ENCODE measurements at places on chromosomes 5 and 9.

GRCh38 chr5:149172261-149172660 lies 31.0 kb downstream of the ABLIM3 start:
- DNase-seq, result no peak

GRCh38 chr5:80125022-80125961 lies 90.1 kb downstream of the THBS4 start:
- no peak for DNase-seq

- DNase-seq, result no peak
Measured at GRCh38 chr5:67030289-67031056, 166.1 kb downstream of the CD180 start.

DNA sequence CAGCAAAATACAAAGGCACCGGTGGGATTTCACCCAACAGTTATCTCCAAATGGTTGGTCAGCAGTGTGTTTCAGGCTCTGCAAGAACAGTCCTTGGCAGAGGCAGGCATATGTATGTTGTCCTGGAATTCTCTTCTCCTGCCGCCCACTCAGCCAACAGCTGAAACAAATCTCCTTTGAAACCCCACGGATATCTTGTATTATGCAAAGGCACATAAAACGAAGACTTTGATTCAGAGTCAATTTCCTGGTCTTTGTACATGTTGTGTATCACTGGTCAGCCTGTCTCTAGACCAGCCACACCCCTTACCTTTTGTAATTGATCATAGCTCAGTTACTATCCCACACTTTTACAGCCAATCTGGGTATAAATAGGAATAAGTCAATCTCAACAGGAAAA lies 29.2 kb downstream of the FREM1 start:
- no peak for DNase-seq

GRCh38 chr5:67015541-67016191 lies 180.9 kb downstream of the CD180 start:
- DNase-seq, result no peak

- DNase-seq, result no peak
Measured at GRCh38 chr5:107195890-107196395, 474.8 kb downstream of the EFNA5 start.

DNA sequence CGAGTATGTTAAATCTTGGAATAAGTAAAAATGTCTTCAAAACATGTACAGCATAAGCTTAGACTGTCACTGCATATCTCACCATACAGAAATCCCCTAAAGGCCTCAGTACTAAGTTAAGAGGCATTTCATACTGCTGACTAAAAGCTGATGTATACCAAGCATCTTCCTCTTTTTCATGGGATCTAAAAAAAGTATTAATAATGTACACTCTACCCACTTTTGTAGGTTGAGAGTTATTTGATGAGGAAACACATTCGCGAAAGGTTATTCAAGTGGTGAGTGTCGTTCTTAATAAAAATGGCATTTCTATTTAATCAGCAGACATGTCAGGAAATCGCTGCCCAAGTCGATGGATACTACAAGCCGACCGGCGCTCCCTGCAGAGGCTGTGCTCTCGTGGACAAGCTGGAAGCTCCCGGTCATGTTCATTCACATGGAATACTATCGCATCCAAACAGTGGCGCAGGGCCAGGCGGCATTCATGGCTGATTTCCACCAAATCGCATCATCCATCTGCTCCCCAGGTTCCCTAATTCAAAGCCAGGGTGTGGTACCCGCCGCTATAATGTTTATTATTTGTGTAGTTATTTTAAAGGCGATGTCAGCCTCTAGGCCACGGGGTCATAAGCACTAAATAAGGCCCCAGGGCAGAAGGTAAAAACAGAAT lies 724 bp downstream of the SGTB start:
- peak; percentile 17 for DNase-seq

DNA sequence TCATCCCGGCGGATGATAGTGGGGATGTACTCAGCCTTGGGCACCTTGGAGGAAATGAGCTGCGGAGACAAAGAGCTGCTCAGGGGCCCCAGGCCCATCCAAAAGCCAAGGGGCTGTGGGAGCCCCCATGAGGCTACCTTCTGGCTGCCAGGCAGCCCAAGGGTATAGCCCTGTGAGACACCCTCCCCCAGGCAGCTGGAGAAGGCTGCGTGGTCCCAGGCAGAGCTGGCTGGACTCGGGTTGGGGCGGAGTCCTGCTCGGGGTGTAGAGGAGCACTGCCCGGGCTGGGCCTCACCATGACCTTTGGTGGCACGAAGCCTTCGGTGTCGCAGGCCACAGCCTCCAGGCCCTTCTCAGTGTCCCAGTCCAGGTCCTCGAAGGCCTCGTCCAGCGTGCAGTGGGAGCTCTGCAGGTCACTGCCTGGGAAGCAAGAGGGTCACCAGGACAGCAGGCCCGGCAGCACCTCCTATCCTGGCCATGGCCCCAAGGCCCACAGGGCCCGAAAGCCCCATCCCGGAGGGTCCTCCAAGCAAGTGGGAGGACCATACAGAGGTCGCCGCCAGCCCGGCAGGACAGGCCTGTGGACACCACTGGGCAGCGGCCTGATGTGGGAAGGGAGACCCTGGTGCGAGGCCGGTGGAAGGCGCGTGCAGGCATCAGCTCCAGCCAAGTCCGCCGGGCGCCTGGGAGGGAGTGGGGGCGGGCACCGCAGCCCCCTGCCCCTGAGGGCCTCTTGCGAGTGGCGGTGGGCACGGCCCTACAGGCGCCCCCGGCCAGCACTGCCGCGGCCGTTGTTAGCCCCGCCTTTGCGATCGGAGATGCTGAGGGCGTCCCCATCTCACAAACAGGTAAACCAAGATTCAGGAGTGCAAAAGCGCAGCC lies 6.1 kb downstream of the NSMF start:
- DNase-seq, result peak; percentile 24

- DNase-seq, result no peak
Measured at GRCh38 chr9:107312376-107313050, 29.4 kb downstream of the RAD23B start.

- no peak for DNase-seq
Measured at GRCh38 chr5:37495668-37496347, 116.7 kb downstream of the WDR70 start.

- DNase-seq, result no peak
Measured at GRCh38 chr9:70112981-70113380, 69.3 kb downstream of the MAMDC2 start.

- peak; percentile 70 for DNase-seq
Measured at GRCh38 chr5:177309351-177310191, 2.1 kb downstream of the MXD3 start.

- DNase-seq, result no peak
Measured at GRCh38 chr9:29769019-29769418, 2195.7 kb upstream of the C9orf72 start.

GRCh38 chr5:179762079-179762780 lies 29.6 kb downstream of the MAML1 start:
- DNase-seq, result no peak

GRCh38 chr5:74241751-74242140 lies 398.8 kb downstream of the ENC1 start:
- no peak for DNase-seq

DNA sequence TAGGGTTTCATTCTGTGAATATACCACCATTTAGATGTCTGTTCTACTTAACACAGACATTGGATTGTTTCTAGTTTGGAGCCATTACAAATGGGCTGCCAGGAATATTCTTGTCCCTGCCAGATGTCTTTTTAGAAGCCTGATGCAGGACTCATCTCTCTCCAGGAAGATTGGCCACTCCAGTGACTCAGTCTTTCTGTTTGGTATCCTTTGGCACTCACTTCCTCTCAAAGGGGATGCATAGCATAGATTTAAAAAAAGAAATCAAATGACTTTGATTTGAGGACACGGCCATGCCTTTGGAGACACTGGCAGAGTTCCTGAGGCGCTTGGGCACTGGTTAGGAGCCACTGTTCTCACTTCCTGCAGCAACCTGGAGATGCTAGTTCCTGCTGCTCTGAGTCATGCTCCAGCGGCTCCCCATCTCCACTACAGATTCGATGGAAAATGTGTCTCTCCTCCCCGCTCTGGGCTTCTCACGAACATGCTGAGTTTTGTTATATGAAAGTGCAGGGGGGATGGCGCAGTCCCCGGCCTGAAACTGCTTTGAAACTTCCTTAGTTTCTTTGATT lies 3.5 kb upstream of the ZNF366 start:
- DNase-seq, result no peak

DNA sequence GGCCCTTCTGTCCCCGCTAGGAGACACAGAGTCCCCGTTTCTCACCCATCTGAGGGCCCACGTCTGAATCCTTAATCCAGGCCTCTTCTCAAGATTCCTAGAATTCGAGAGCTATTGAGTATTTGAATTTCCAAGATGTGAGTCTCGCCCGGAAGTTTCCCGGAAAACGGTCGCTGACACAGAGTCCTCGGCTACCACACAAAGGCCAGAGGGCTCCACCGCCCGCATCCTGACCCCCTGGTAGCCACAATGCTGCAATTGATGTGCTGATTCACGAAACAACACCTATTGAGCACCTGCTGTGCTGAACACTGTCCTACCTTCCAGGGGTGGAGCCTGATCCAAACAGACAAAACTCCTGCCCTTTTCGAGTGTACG lies 670 bp upstream of the FBP1 start:
- DNase-seq, result no peak

- DNase-seq, result no peak
Measured at GRCh38 chr5:150562832-150563231, 54.9 kb downstream of the NDST1 start.

DNA sequence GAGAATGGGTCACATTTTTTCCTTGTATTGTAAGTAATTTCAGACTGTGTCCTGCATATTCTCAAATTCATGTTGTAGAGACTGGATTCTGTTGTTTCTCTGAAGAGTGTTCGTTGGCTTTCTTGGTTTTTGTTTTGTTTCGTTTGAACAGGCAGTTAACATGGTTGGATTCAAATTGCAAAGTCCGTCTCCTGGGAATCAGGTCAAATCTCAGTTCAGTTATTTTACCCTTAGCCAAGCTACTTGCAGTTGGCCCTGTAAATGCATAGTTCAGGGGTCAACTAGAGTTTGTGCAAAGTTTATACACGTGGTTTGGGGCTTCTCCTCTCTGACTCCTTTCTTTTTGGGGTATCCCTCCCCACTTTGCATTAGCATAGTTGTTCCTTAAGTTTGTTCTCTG lies 21.7 kb upstream of the FBXW11 start:
- DNase-seq, result no peak

DNA sequence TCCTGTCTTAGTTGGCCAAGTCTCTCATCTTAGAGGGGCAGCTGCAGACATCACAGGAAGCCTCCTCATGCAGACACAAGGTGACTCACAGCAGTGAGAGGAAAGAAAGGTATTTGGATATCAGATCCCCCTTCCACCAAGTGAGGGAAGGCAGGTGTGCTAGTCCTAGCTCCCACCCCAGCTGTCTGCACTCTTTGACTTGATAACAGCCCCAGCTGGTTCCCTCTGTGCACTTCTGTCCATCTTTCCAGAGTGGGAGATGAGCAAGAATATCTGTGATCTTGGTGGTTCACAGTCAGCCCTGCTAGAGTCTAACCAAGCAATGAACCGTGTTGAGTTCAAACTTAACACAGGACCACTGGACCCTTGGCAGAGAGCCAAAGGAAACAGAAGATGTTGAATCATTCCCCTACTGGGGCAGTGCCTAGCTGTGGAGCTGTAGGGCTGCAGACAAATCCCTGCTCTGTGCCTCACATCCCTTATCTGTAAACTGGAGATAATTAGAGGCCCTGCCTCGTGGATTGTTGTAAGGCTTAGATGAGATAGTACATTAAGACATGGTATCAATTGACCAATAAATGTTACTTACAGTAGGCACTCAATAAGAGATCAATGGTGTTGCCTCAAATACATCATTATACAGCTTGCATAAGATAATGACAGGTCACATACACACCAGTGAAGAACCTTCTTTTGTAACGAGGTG lies 39.1 kb downstream of the SH3RF2 start:
- no peak for DNase-seq

DNA sequence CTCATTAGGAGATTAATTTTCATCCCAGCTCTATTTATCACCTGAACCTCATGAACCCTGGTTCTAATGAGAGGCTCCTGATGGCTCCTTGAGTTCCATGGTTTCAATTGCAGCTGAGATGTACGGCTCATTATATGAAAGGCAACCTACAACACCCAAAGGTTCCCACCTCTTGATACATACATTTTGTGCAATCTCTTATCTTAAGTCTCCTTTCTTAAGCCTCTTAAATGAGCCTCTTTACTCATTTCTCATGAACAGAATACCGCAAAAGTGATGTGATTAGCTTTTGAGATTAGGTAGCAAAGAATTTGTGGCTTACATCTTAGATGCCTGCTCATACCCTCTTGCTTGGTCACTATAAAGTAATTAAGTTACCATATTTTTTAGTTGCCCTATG lies 1964.0 kb upstream of the CDH6 start:
- no peak for DNase-seq

DNA sequence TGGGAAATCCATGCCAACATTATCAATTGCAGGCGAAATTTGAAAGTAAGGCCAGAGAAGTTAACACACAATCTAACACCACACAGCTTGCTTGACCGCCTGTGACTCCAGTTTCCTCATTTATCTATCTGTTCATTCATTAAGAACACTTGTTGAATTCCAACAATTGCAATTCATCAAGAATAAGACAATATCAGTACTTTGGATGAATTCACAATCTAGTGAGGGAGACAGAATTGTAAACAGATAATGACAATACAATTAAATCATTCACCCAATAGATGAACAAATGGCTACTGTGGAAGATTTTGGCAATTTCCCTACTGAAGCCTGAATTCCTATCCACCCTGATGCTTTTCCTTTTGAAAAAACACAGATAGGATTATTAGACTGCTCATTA lies 181.6 kb downstream of the TRIM36 start:
- DNase-seq, result no peak

GRCh38 chr5:93610581-93611272 lies 27.7 kb downstream of the NR2F1 start:
- DNase-seq, result no peak

DNA sequence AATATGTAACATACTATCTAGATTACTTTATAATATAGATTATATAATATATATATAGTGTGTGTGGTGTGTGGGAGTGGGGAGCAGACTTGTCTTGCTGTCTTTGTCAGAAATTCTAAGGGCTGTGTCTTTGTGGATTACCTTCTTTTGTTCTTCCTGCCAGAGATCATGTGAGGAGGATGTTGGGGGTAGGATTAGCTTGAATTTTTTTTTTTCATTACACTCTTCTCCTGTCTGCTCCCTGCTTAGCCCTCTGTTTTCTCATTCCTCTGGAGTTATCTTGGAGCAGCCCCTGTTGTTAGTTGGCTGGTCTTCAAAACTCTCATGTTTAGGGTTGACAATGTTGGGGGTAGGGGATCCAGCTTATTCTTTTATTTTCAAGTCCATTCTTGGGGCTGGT lies 21.0 kb upstream of the C9orf40 start:
- DNase-seq, result no peak

DNA sequence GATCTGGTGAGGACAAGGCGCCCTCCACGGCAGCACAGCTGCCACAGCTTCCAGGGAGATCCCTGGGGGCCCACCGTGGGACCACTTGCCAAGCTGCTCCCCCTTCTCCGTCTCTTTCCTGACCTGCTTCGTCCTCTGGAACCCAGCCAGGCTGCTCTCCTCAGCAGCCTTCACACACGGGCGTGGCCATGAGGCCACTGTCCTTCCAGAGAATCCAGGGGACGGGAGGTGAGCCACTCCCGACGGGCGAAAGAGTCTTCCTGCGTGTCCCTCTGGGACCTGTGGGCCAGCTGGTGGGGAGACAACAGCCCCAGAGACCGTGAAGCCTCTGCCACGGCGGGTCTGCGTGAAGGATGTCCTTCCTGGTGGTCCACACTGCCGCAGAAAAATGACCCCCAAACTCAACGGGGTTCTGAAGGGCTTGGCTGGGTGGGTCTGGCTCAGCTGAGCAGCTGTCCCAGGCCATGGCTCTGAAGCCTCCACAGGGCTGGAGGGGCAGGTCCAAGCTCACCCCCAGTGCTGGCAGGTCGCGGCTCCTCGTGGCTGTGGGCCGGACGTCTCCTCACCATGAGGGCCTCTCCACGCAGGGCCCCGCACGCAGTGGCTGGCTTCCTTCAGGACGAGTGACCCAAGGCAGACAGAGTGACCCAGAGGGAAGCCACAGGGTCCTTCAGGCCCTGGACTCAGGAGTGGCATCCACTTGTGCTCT lies 47.4 kb upstream of the NKD2 start:
- DNase-seq, result no peak

Data from activated CD8-positive, alpha-beta memory T cell treated with anti-CD3 and anti-CD28 coated beads, Interleukin-2, amount 50 U/mL, for 4 hours (primary cell).